IMR-90 (cell line): ENCODE measurements at places on chromosomes 6 and 20.

- peaks cover 18% of the 10 kb centered on the region for H3K4me1 ChIP-seq
- DNase-seq = peak; percentile 13
- no peaks in the 10 kb centered on the region for H3K27me3 ChIP-seq
- H3K4me3 ChIP-seq = no peak overlapping the region
- H3K27ac ChIP-seq = no peak overlapping the region
- H3K36me3 ChIP-seq = peaks cover 2% of the 10 kb centered on the region; the same call in 1 of the 2 replicates
Measured at GRCh38 chr20:3612795-3613572, 50.2 kb downstream of the GFRA4 start.

GRCh38 chr6:74749211-74750147 is 456.4 kb downstream of the COL12A1 start:
- H3K27me3 ChIP-seq = no peaks in the 10 kb centered on the region

GRCh38 chr6:153872946-153873345 is 166.1 kb upstream of the OPRM1 start:
- DNase-seq = no peak
- H3K4me1 ChIP-seq = no peaks in the 10 kb centered on the region
- H3K36me3 ChIP-seq = no peaks in the 10 kb centered on the region
- no peak overlapping the region for H3K4me3 ChIP-seq

DNA sequence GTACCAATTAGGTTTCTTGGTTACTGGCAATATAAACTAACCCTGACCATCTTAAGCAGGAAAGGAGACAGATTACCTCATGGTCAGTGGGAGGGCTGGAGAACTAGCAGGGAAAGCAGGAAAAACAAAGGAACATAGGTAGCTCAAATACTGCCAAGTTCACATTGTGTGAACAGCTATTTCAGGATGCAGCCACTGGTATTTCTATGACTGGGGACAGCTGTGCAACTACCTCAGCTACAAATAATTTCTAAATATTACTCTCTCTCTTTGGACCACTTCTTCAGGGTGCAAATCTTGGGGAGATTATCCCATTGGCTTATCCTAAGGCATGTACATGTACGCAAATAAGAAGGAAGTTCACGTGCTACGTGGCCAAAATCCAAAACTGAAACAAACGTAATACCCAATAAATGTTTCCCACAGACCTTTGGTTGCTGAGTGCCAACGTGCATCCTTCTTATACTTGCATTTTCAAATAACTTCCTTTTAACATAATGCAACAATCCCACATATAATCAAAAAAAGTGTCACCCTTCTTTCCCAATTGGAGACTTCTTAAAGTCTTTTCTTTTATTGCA is 180.9 kb downstream of the PHF3 start:
- no peak overlapping the region for H3K27ac ChIP-seq
- no peak overlapping the region for H3K4me3 ChIP-seq
- no peak for DNase-seq
- peaks cover 6% of the 10 kb centered on the region for H3K4me1 ChIP-seq
- H3K27me3 ChIP-seq = no peaks in the 10 kb centered on the region

DNA sequence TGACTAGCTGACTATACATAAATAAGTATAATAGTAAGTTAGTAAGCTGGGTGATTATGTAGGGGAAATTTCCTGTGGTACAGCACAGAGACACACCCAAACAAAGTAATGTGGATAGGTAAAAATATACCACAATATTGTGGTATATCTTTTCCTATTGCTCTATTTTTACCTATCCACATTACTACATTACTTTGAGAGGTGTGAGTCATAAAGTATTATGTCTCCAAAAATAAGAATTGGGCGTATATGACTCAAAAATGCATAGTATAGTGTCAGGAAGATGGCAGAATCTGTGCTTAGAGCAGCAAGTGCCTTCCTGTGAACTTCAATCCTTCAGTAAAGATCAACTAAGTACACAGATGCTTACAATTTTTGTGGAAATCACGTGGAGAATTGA is 2.7 kb upstream of the SIRPG start:
- H3K4me3 ChIP-seq = no peak overlapping the region
- no peaks in the 10 kb centered on the region for H3K36me3 ChIP-seq
- no peaks in the 10 kb centered on the region; the same call in 1 of the 2 replicates for H3K27me3 ChIP-seq

DNA sequence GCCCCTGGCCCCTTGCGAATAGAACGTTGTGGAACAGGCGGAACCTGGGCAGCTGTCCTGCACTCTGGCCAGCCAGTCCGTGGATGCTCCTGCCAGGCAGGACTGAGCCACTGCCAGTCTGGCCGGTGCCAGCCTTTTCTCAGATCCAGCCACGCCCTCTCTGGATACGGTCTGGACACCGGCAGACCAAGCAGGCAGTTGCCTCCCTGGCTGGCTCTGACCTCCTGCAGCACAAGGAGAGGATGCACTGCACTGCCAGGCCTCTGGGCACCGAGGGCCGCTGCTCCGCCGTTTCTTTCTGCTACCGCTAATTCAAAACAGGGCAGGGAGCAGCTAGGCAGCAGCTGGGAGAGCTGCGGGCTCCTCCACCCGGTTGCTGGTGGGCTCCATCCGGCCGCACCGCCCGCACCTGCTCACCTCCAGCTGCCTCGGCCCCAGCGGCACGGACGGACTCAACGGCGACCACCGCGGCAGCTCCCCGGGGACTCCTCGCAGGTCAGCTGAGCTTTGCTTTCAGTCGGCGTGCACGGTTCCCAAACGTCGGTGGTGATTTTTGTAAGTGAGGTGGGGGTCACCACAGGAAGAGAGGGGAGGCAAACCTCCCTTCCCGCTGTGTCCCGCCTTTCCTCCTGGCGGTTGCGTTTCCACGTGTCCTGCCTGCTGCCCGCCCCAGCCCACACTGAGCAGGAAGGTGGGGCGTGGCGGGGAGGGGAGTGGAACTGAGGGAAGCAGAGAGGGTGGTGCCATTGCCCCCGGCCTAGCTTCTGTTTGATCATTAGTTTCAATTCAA is 30.3 kb upstream of the AFDN start:
- no peak overlapping the region for H3K4me3 ChIP-seq
- DNase-seq = no peak
- H3K27me3 ChIP-seq = peaks cover 7% of the 10 kb centered on the region
- H3K36me3 ChIP-seq = no peaks in the 10 kb centered on the region
- no peak overlapping the region for H3K27ac ChIP-seq
- no peaks in the 10 kb centered on the region for H3K4me1 ChIP-seq
